Activated CD4-positive, alpha-beta T cell treated with anti-CD3 and anti-CD28 coated beads for 48 hours (primary cell): ENCODE measurements at places on chromosomes 3 and 15.

GRCh38 chr3:66367979-66368378, 132.8 kb downstream of the LRIG1 start:
- no peak for DNase-seq

DNA sequence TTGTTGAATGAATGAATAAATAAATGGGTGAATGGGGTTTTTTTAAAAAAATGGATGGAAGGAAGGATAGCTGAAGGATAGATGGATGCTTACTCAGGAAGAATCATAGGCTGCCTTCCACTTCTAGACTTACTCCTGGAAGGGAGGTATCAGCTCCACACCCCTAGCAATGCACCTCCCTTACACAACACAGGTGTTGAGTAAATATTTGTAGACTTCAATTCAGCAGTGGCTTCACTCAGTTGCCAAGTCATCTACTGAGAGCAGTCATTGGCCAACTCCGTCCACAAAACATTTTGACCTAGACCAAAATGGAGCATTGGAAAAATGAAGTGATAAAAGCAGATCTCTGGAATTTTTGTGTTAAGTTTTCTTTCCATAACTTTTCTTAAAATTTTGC, 65.5 kb upstream of the ST8SIA2 start:
- no peak for DNase-seq

GRCh38 chr3:4721511-4721911, 228.4 kb downstream of the ITPR1 start:
- no peak for DNase-seq

- DNase-seq, result no peak
These were observed 120.6 kb downstream of the TNIK start for GRCh38 chr3:171339598-171339997.

DNA sequence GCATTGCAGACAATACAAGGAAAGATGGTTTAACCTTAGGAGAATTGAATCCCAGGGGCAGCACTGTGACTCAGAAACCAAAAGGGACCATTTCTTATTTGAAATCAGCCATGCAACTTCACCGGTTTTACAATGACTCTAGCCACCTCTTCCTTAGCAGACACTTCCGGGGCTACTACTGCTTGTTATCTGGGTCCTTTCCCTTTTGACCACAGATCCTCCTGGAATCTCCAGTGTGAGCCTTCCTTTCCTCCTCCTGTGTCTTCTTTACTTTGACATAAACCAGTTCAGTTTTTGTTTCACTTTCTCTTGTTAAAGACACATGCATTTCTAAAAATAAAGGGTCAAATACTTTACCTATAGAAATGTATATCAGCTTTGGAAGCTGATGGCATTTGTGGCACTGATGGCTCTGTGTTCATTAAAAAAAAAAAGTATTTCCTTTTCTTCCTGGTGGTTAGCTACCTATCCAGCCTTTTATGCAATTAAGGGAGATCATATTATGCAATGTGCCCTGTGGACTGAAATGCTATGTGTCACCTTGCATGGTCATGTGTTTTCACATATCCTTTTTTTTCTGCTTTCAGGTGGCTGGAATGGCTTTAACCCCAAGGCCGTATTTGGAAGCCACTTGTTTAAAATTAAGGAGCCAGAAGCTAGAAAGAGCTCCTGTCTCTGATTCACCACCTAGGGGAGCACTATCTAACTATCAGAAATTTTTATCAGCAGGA, 296.2 kb downstream of the CHL1 start:
- no peak for DNase-seq

- DNase-seq, result no peak
These were observed 308.5 kb downstream of the SV2B start for GRCh38 chr15:91408476-91409076.

- DNase-seq, result no peak
These were observed 68.3 kb downstream of the CD47 start for GRCh38 chr3:108022256-108023150.

GRCh38 chr3:2823031-2823430, 287.1 kb downstream of the IL5RA start:
- DNase-seq, result no peak

DNA sequence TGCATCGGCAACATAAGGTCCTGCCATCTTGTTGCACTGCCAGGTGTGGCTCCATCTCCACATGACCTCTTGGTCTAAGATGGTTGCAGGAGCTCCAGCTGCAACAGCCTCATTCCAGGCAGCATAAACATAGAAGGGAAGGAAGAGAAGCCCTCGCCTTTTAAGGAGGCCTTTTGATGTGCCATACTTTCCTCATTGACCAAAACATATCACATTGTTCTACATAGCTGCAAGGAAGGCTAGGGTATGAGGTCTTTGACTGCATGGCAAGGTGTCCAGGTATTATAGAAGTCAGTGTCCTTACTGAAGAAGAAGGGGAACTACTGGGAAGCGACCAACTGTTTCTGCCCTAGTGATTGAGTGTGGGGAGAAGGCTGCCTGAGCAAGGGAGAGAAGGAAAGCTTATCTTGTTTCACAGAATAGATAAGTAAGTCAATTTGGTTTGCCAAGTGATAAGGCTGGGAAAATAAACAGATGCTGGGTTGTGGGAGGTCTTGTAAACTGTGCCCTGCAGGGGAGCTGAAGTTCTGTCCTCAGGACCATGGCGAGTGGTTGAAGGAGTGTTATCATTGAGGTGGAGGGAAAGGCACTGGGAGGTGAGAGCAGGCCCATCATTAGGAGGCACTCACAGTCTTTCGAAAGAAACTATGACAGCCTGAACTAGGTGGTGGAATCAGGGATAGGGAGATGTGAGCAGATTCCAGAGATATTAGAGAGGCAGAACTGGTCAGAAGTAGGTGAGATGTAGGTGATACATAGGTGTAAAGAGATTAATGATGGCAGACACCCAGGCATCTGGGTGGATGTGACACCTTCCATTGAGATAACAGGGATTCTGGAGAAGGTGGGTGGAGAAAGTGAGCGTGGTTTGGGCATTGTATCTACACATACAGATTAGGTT, 93.8 kb upstream of the IGF1R start:
- DNase-seq, result no peak

DNA sequence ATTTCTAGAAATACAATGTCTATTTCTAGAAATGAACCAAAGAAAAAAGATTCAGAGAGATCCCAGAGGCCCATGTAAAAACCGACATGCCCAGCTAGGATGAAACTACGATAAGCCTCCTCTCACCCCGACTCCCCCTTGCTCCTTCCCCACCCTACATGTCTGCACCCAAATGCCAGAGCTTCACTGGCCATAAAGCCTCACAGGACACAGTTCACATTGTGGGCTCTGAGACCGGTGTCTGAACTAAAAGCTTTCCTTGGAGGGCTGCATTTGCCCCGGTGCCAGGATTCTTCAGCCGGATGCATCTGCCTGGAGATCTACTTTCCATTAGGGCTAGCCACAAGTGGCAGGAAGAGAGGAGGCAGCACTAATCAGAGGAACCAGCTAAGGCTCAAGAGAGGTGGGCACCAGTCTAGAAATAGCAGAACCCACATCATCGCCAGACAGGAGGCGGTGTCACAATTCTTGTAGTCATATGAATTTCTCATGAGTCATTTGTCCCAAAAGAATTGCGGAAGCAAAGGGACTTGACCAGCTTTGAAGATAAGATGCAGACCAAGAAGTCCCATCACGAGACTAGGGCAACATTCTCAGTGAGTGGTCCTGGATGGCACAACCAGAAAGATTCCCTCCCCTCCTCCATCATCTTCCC, 353.6 kb downstream of the NTRK3 start:
- no peak for DNase-seq

GRCh38 chr15:52912172-52912571, 122.0 kb upstream of the ONECUT1 start:
- no peak for DNase-seq

- no peak for DNase-seq
These were observed 100.8 kb downstream of the CCNL1 start for GRCh38 chr3:157059181-157059580.

- no peak for DNase-seq
These were observed 279.2 kb downstream of the PDCD6IP start for GRCh38 chr3:34077417-34078195.

DNA sequence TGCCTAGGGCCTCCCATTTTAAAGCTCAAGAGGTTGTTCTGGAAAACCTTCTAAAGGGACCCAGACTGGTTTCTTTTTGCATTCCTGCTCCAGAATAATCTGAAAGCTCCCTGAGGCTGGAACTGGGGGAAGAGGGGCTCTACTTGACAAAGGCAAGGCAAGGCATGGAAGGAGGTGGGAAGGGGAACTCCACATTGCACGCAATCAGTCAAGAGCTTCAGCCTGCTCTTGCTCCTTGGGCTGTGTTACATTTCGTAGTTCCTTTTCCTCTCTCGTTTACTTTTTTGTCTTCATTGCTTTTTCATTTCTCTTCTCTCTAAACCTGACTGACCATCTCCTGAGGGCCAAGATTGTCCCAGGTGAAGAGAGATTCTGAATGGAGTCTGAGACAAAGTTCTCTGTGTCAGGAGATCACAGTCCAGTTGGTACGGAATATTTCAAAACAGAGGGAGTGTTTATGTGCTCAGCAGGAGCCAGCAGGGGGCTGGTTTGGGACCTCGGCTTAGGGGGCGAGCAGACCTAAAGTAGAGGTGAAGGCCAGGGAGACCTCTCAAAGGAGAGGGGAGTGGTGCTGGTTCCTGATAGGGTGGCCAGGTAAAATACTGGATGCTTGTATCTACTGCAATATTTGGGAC, 6.0 kb upstream of the KCTD6 start:
- no peak for DNase-seq

DNA sequence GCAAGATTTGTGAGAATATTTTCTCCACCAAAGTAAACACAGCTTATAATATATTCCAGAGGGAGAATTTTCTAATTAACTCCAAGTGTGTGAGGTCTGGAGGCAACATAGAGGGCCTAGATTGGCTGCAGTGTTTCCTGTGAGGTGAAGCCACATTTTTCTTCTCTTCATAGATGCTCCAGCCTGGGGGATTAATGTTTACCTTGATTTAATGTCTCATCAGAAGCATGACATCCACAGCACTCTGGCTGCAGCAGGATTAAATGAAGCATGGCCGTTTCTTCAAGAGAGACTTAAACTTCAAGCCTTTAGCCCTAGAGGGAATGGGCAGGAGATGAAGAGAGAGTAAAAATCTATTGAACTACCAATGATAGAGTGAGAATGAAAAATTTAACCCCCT, 137.9 kb upstream of the ZBTB20 start:
- no peak for DNase-seq

DNA sequence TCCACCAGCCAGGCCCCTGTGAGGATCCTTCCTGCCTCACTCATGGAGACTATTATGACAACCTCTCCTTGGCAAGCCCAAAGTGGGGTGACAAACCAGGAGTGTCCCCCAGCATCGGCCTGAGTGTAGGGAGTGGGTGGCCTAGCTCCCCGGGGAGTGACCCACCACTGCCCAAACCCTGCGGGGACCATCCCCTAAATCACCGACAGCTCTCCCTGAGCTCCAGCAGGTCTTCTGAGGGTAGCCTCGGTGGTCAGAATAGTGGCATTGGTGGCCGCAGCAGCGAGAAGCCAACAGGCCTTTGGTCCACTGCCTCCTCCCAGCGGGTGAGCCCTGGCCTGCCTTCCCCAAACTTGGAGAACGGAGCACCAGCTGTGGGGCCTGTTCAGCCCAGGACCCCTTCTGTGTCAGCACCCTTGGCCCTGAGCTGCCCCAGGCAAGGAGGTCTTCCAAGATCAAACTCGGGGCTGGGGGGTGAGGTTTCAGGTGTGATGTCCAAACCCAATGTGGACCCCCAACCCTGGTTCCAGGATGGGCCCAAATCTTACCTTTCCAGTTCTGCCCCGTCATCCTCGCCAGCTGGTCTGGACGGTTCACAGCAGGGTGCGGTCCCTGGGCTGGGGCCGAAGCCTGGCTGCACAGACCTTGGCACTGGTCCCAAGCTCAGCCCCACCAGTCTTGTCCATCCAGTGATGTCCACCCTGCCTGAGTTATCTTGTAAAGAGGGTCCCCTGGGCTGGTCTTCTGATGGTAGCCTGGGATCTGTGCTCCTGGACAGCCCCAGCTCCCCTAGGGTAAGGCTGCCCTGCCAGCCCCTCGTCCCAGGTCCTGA, 1.0 kb downstream of the LIMD1 start:
- DNase-seq, result no peak

GRCh38 chr3:146589899-146590508, 15.1 kb downstream of the PLSCR5 start:
- DNase-seq, result peak; percentile 3

GRCh38 chr3:120894316-120895057, 13.5 kb upstream of the STXBP5L start:
- DNase-seq, result no peak
